ENCODE measurements at places on chromosomes 13 and 19.

DNA sequence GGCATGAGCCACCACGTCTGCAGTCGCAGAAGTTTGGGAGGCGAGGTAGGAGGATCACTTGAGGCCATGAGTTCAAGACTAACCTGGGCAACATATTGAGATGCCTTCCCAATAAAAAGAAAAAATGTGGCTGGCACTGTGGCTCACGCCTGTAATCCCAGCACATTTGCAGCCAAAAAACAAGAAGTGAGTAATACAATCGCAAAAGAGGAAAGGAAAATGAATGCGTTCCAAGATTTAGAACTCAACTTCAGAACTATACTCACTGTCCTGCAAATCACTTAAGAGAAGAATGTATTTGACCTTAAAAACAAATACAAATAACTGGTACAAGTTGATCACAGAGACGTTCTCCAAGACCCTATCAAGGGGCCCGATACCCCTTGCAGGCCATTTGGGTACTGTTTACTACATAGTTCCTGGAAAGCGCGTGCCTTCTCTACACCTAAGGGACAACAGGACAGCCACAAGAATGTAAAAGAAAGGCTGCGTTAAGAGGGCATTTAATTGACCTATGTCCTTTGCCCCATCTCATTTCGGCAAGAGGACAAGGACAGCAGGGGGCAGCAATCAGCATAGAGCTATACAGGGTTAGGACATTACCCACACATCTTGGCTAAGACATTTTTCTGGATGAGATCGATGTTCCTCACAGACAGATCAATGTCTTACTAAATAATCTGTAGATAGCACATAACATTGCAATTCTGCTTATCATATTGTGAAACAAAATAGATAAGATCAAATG is 41.3 kb downstream of the FLT3 start:
- peak; percentile 5 for DNase-seq

DNA sequence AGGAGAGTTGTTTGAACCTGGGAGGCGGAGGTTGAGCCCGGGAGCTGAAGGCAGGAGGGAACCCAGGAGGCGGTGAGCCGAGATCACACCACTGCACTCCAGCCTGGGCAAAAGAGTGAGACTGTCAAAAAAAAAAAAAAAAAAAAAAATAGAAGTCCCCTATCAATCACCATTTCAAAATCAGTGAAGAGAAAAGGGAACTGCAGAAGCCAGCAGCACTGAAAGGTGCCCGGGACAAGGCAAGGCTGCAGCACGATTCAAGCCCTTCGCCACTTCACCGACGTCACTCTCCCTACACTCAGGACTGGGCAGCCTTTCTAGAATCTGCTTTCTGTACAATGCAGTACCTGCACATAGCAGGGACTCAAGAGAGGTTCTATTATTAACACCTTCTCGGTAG is 21.9 kb upstream of the USP12 start:
- no peak for DNase-seq

DNA sequence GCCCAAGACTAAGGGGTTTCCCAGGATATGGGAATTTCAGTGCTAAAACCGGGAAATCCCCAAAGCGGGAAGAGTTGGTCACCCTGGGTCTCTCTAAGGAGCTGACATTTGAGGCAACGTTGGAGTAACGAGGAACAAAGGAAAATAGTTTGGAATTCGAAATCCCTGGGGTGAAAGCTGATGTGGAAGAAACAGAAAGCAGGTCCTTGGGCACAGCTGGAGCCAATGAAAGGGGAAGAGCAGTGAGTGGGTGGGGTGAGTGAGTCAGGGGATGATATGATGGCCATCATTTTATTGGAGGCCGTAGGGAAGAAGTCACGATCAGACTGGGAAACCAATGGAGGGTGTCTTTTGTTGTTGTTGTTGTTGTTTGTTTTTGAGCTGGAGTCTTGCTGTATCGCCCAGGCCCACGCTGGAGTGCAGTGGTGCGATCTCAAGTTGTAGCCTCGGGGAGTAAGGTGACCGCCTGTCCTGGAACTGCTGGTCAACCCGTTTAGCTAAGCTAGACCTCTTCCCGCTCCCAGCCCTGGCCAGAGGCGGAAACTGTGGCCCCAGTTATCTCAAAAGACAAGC is 3.4 kb upstream of the RFX2 start:
- no peak for DNase-seq

DNA sequence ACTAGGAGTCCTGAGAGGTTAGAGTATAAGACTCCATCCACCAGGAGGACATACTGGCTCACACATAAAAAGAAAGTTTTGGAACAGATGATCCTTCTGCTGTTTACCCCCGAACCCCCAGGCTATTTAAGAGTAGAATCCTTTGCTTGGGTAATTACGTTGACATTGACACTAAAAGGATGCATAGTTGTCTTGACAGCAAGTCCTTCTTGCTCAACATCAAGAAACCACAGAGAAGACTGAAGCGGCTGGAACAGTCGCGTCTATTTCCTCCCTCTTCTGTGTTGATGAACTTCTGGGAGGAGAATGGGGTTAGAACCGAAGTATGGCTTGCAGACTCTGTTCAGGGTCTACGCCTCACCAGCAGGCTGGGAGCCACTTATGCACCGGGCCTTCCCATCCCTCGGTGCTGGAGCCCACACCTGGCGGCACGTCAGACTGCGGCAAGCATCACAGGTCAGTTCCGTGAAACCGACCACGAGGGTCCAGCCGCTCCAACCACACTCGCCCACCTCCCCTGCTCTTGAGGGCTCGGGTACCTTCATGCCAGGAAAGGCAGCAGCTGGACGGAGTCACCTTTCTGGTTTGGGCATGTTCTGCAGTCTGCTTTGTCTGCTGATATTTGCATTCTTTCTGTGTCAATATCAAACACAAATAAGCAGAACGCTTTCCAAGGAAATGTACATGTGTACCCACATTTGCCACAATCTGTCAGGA is 42.4 kb upstream of the RANBP3 start:
- DNase-seq = no peak

DNA sequence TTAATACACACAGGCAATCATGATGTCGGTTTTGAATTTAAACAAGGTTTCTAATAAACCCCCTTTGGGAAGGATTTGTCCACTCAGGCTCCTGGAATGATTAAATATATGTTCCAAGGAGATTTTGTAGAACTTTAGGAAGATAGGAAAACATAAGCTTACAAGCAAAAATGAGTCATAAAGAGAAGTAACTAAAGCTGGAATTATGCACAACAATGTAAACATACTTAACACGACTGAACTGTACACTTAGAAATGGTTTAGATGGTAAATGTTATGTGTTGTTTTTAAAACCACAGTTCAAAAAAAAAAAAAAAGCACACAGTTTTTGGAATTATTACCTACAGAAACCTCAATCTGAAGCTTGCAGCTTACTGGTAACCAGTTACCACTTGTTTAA is 304.4 kb downstream of the NALCN start:
- DNase-seq = no peak

DNA sequence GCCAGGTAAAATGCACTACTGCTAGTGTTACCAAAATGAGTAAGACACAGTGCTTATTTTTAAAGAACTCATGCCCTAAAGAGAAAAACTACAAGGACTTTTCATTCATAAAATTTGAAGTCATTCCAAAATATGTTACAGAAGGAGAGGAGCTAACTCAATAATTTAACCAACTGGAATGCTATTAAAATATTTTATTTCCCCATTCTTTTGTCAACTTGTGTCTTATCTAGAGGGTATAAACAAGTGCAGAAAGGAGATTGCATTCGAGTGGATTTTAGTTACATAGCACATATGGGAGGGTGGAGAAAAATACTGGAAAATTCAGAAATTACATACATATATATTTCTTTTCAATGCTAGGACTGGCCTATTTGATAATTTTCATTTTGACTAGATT is 131.0 kb upstream of the IRS2 start:
- no peak for DNase-seq

DNA sequence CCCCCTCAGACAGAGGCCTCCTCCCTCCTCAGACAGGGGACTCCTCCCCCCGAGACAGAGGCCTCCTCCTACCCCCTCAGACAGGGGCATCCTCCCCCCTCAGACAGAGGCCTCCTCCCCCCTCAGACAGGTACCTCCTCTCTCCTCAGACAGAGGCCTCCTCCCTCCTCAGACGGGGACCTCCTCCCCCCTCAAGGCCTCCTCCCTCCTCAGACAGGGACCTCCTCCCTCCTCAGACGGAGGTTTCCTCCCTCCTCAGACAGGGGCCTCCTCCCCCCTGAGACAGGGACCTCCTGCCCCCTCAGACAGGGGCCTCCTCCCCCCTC is 13.9 kb downstream of the C3 start:
- DNase-seq = no peak

DNA sequence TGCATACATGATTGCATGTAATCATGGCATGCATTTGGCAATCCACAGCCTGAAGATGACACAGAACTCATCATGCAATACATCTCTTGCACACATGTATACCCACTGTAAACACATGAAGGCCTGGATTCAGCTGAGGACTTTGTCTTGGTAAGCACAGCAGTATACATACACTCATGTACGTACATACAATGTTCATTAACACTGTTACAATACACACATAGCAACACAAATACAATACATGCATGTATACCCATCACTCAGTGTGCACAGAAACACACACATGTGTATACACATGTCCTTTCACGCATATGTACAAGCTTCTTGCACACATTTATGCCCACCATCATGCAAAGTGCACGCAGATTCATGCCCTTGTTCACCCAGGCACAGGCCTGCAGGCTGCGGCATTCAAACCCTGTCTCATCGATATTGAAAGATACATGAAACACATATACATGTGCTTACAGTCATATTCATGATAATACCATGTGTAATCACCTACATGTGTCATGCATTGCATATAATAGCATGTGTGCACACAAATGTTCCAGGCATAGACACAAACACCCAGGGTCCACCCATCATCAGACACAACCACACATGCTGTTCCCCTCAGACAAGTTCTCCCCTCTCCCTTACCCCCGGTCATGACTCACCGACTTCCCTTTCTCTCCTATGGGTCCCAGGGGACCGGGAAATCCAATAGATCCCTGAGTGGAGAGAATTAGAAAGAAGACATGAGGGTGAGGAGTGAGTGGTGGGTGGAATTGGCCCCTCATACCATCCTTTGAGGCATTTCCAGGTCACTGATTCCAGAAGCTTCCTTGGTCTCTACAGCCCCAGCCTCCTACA is 28.7 kb downstream of the COL5A3 start:
- no peak for DNase-seq

DNA sequence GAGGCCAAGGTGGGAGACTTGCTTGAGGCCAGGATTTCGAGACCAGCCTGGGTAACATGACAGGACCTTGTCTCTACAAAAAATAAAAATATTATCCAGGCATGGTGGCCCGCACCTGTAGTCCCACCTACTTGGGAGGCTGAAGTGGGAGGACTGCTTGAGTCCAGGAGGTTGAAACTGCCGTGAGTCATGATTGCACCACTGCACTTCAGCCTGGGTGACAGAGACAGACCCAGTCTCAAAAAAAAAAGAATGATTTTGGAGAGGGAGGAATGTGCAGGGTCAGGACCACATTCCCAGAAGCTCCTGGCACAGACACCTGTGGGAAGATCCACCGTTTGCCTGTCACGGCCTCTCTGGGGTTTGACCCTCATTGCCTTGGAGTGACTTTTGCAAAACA is 9.3 kb upstream of the BAX start:
- no peak for DNase-seq

DNA sequence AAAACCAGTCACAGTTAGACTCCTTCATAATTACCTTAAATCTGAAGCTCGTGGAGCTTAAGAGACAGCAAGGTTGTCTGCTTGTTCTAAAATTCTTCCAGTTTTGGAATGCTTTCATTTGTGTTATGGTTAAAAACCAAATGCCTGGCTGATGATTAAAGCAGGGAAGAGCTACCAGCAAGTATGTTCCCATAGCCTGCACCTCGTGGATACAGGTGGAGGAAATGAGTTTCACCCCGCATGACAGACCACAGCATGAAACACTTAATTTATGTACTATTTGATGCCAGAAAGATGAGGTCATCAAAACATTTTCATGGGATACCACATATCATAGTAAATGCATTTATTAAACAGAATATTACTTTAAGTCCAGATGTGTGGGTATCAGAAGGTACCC is 416 bp upstream of the DOCK9 start:
- no peak for DNase-seq

DNA sequence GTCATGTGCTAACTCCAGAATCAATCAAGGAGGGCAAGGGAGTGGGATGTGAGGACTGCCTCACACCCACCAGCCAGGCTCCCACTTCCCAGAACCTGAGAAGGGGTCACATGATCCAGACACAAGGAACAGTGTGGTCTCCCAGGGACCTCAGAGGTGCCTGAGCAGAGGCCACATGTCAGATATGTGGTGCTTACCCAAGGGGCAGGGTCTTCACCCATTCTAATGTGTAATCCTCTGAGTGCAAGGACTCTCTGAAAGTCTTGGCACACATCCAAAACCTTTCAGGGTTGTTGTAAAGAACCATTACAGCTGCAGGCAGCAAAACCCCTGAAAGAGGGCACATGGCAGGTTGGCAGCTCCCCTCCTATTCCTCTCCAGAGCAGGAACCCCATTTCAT is 656.6 kb downstream of the UQCRFS1 start:
- DNase-seq = no peak

GRCh38 chr13:29481603-29482002 is 113.9 kb downstream of the SLC7A1 start:
- DNase-seq = no peak

DNA sequence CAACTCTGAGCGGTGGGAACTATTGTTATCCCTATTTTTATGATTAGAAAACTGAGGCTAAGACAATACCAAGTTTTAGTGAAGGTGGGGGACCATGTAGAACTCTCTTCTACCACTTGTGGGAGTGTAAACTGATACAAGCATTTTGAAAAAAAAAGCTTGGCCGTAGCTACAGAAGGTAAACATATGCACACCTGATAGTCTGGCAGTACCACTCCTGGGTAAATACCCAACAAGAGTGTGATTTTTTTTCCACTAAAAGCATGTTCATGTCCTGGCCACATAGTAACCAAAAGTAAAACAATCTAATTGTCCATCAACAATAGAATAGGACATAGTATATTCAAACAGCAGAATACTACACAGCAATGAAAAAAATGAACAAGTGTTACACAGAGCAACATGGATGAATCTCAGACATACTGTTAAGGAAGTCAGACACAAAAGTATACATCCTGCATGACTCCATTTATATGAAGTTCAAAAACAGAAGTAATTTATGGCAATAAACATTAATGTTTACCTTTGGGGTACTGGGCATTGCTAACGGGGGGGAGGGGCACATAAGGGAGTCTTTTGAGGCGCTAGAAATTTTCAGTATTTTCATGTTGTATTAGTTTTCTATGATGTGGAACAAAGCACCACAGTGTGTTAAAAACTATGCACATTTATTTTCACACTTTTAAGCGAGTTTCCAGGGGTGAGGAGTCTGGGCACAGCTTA is 6.4 kb upstream of the SPATA13 start:
- DNase-seq = no peak

- no peak for DNase-seq
These were observed 10.3 kb downstream of the ACTN4 start for GRCh38 chr19:38657633-38658222.

DNA sequence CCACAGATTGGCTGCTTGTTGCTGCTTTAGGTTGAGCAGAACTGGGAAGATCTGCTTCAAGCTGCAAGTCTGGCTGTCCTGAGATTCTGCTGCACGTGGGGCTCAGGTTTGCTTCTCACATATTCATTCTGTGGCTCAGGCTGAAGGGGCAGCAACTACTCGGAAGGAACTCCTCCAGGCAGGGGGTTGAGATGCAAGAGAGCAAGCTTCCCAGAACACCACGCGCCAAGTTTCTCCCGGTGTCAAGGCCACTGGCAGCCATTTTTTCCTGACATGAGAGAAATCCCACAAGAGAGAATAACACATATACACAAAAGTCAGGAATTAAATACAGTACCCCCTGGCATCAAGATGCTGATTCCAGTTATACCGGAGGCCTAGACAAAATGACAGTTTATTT is 887.6 kb upstream of the SLC10A2 start:
- DNase-seq = no peak
